Panc1 (cell line): ENCODE measurements at places on chromosomes 12 and 14.

GRCh38 chr12:112368856-112369255 is 13.4 kb downstream of the HECTD4 start:
- peaks cover 23% of the 10 kb centered on the region for H3K4me1 ChIP-seq
- no peak overlapping the region for H3K4me3 ChIP-seq
- no peak for DNase-seq
- no peaks in the 10 kb centered on the region for H3K27me3 ChIP-seq

GRCh38 chr14:36751920-36752319 is 90.3 kb downstream of the PAX9 start:
- no peaks in the 10 kb centered on the region for H3K4me1 ChIP-seq
- H3K4me3 ChIP-seq, result no peak overlapping the region
- no peaks in the 10 kb centered on the region for H3K27me3 ChIP-seq
- no peak overlapping the region for H3K27ac ChIP-seq
- no peaks in the 10 kb centered on the region for H3K36me3 ChIP-seq

- peak overlapping the region; percentile 54; the same call in 1 of the 2 replicates for H3K4me3 ChIP-seq
- DNase-seq, result no peak
- no peaks in the 10 kb centered on the region; the same call in 1 of the 2 replicates for H3K27me3 ChIP-seq
- no peak overlapping the region for H3K27ac ChIP-seq
Observed at GRCh38 chr14:64973026-64973442, 898 bp upstream of the RAB15 start.

GRCh38 chr14:37262649-37263048 is 64.9 kb downstream of the MIPOL1 start:
- H3K27ac ChIP-seq, result no peak overlapping the region
- no peaks in the 10 kb centered on the region for H3K4me1 ChIP-seq
- no peak for DNase-seq
- no peaks in the 10 kb centered on the region for H3K36me3 ChIP-seq

- DNase-seq, result no peak
- no peak overlapping the region for H3K27ac ChIP-seq
- no peaks in the 10 kb centered on the region for H3K36me3 ChIP-seq
- H3K27me3 ChIP-seq, result no peaks in the 10 kb centered on the region
- no peak overlapping the region for H3K4me3 ChIP-seq
- H3K4me1 ChIP-seq, result no peaks in the 10 kb centered on the region
Observed at GRCh38 chr14:69037790-69038454, 58.8 kb upstream of the ACTN1 start.

DNA sequence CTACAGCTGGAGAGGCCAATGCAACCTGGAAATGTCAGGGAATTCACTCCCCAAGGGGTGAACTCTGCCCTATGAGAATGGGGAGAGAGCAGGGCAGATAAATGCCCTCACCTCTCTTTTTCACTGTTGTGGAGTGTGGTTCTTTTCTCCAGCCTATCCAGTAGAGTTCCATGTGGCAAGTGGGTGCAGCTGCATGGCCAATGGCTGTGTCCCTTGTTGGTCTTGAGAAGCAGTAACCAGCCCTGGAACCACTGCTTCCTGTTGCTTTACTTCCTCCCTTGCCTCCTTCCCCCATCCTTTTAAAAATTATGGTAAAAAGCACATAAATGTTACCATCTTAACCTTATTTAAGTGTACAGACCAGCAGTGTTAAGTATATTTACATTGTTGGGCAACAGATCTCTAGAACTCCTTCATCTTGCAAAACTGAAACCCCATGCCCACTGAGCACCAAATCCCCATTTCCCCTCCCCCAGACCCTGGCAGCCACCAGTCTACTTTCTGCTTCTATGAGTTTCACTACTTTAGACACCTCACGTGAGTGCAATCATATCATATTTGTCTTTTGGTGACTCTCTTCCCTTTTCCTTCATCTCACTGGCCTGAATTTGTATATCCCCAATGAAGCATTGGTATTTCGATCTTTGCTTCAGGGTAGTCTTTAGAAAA is 77.0 kb upstream of the GRIP1 start:
- no peaks in the 10 kb centered on the region; the same call in 1 of the 2 replicates for H3K27me3 ChIP-seq
- DNase-seq, result no peak
- H3K27ac ChIP-seq, result no peak overlapping the region
- no peak overlapping the region for H3K4me3 ChIP-seq

DNA sequence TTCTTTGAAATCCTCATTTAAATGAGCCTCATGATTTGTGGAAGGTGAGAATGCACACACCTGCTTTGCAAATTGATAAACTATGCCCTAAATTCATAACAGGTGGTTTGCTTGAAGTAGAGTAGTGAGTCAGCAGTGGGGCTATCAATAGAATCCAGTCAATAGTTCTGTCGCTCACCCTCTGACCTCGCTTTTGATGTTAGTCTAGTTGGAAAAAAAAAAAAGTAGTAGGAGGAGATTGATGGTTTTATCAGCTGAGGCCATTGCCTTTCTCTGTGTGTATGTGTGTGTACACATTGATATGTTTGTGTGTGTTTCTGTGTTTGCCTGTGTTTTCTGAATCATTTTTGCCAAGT is 267.3 kb downstream of the SNAPC1 start:
- H3K27ac ChIP-seq, result no peak overlapping the region
- H3K27me3 ChIP-seq, result no peaks in the 10 kb centered on the region
- DNase-seq, result no peak
- no peaks in the 10 kb centered on the region for H3K4me1 ChIP-seq

- no peak overlapping the region for H3K27ac ChIP-seq
- peaks cover 15% of the 10 kb centered on the region for H3K4me1 ChIP-seq
- no peak for DNase-seq
- no peak overlapping the region for H3K4me3 ChIP-seq
- H3K27me3 ChIP-seq, result no peaks in the 10 kb centered on the region
- no peaks in the 10 kb centered on the region for H3K36me3 ChIP-seq
Observed at GRCh38 chr14:76902591-76902990, 76.4 kb downstream of the LRRC74A start.

DNA sequence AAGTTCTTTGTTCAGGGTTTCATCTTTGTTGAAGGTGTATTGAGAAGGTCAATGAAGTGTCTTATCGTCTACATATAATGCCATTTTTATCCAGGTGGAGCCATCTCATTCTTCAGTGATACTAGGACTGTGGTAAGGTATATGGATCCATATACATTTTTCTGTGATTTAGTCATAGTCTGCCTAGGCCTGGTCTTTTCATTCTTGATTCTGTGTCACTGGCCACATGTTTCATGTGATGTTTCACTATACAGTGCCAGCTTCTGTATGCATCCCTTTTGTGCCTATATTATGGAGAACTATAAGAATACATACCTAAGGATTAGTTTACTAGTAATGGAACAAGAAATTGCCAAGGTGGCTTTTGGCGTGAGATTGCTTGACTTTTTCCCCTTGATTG is 40.5 kb downstream of the VEZT start:
- peaks cover 24% of the 10 kb centered on the region for H3K36me3 ChIP-seq
- H3K4me1 ChIP-seq, result no peaks in the 10 kb centered on the region
- no peak for DNase-seq
- no peak overlapping the region for H3K27ac ChIP-seq

DNA sequence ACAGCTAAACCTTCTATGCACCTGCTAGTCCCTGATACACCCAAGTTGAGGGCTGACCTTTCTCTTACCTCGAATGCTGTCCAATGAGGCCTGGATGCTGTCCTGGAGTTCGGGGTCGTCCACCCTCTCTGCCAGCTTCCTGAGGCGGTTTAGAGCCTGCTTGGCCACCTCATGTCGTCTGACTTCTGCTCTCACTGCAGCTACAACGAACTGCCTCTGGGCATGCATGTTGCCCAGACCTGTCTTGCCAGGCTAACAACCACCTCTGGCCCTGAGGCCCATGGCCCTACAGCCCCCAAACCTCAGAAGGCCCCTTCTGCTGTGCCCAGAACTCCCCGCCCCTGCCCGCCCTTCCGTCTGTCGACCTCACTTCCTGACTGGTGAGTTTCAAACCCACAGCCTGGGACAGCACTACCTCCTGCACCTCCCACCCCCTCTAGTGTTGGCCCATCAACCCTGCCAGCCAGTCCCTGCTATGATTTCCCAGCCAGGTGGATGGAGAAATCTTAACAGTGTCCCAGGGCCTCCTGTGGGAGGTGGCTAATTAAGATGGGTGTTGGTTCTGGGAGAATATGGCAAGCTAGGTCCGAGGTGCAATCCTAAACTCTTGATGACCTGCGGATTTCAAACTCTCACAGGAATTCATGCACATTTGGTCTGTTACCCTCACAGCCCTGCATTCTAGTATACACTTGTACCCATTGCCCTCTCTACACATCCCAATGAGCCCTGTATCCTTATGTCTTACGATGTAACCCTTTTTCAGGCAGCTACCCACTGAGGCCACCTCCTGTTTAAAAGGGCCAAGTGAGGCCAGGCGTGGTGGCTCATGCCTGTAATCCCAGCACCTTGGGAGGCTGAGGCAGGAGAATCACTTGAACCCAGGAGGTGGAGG is 2.7 kb upstream of the TSPAN31 start:
- no peak for DNase-seq
- no peaks in the 10 kb centered on the region; the same call in 1 of the 2 replicates for H3K27me3 ChIP-seq
- no peak overlapping the region for H3K27ac ChIP-seq
- H3K4me1 ChIP-seq, result peaks cover 7% of the 10 kb centered on the region
- H3K4me3 ChIP-seq, result no peak overlapping the region

DNA sequence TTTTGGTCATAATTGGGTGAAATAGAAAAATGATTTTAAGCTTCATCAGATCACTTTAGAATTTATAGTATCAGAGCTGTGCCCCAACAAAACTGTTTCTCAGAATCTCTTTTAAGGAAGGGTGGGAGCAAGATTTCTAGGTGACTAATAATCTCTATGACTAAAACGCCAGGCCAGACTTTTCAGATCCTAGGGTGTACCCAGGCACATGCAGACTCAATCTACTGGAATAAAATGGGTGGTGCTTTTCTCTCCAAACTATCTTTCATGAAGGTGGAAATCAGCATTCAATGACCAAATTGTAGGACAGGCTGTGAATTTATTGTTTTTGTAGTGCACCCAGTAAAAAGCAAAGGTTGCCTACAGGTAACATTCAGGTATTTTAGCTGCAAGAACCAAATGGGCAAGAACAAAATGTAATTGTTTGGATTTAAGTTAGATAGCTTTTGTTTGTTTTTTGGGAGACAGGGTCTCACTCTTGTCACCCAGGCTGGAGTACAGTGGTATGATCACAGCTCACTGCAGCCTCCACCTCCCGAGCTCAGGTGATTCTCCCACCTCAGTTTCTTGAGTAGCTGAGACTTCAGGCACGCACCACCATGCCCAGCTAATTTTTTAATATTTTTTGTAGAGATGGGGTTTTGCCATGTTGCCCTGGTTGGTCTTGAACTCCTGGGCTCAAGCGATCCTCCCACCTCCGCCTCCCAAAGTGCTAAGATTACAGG is 49.5 kb downstream of the PPP2R5C start:
- peak overlapping the region; percentile 98 for H3K4me3 ChIP-seq
- H3K27me3 ChIP-seq, result no peaks in the 10 kb centered on the region
- H3K4me1 ChIP-seq, result peaks cover 29% of the 10 kb centered on the region

DNA sequence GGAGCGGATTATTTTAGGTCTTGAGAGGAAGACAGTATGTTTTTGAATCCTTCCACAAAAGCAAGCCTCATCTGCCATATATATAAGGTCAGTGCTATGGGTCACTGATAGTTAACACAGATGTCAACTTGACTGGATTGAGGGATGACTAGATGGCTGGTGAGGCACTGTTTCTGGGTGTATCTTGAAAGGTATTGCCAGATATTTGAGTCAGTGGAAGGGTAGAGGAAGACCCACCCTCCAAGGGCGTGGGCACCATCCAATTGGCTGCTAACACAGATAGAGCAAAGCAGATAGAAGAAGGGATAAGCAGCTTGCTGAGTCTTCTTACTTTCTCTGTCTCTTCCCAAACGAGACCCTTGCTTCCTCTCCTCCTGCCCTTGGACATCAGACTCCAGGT is 185.0 kb upstream of the BTG1 start:
- no peaks in the 10 kb centered on the region for H3K27me3 ChIP-seq
- H3K4me1 ChIP-seq, result no peaks in the 10 kb centered on the region
- H3K36me3 ChIP-seq, result no peaks in the 10 kb centered on the region
- H3K27ac ChIP-seq, result no peak overlapping the region
- DNase-seq, result no peak

DNA sequence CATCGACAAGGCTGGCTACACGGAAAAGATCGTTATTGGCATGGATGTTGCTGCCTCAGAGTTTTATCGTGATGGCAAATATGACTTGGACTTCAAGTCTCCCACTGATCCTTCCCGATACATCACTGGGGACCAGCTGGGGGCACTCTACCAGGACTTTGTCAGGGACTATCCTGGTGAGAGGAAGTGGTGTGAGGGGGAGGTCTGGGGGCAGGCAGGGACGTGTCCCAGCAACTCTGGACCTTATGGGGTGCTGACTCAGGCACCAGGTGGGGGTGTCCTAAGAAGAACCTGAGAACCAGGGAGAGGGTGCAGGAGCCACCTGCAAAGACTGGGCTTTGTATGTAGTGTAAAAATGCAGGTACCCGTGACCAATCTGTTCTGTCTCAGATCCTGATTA is 5.2 kb downstream of the ENO2 start:
- peaks cover 3% of the 10 kb centered on the region for H3K4me1 ChIP-seq
- no peak for DNase-seq
- no peaks in the 10 kb centered on the region; the same call in 1 of the 2 replicates for H3K36me3 ChIP-seq
- no peak overlapping the region for H3K27ac ChIP-seq
- no peak overlapping the region for H3K4me3 ChIP-seq

DNA sequence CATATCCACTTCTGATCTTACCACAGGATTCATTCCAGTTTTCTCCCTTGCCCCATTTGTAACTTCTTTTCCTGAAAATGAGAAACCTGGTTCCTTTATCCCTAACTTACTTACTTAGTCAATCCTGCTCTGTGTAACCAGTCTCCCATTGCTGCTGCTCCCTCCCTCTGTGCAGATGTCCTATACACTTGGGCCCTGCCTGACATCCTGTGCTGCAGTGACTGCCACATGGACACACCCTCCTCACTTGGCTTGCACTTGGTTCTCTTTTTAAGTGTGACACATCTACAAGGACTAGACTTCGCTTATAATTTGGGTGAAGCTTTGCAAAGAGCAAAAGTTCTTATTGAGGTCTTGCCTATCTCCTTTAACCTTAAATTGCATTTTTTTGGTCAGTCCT is 51.4 kb downstream of the FGD4 start:
- H3K27me3 ChIP-seq, result no peaks in the 10 kb centered on the region; the same call in 1 of the 2 replicates
- peaks cover 36% of the 10 kb centered on the region for H3K4me1 ChIP-seq
- no peak overlapping the region for H3K4me3 ChIP-seq
- no peaks in the 10 kb centered on the region for H3K36me3 ChIP-seq
- no peak for DNase-seq

- no peak for DNase-seq
- H3K36me3 ChIP-seq, result no peaks in the 10 kb centered on the region
- H3K27ac ChIP-seq, result no peak overlapping the region
- no peaks in the 10 kb centered on the region for H3K4me1 ChIP-seq
- no peak overlapping the region for H3K4me3 ChIP-seq
Observed at GRCh38 chr14:72350215-72350614, 418.0 kb downstream of the RGS6 start.

- DNase-seq, result no peak
- H3K4me1 ChIP-seq, result no peaks in the 10 kb centered on the region
- H3K27ac ChIP-seq, result no peak overlapping the region
- H3K27me3 ChIP-seq, result no peaks in the 10 kb centered on the region
Observed at GRCh38 chr12:72872996-72873395, 600.8 kb downstream of the TRHDE start.

DNA sequence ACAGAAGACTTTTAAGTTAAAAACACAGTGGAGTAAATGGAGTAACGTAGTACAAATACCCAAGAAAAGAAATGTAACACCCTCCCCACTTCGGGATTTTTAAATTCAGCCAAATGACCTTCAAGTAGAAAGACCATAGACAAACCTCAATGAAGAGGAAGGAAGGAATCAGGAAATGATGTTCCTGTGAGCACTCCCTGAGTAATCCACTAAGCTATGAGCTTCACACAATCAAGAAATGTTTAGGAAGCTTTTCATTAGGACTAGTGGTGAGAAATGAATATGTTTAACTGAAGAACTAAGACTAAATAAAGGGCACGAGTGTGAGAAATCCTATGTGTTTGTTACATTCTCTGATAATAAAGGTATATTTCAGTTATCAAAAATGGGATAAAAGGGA is 10.1 kb downstream of the TCL1A start:
- no peak overlapping the region for H3K27ac ChIP-seq
- DNase-seq, result no peak
- no peaks in the 10 kb centered on the region; the same call in 1 of the 2 replicates for H3K27me3 ChIP-seq
- no peaks in the 10 kb centered on the region for H3K4me1 ChIP-seq
